Inflammatory macrophage treated with lipopolysaccharide for 4 hours (primary cell): ENCODE measurements at places on chromosomes 6 and 20.
A peak's percentile ranks its signal among the peaks of the same experiment; 100 is the strongest.

GRCh38 chr6:155188707-155189496 lies 74.9 kb upstream of the CLDN20 start:
- DNase-seq, result peak; percentile 80

GRCh38 chr6:70124882-70125545 lies 177.9 kb downstream of the COL9A1 start:
- DNase-seq, result no peak

GRCh38 chr20:4728120-4728760 lies 6.5 kb downstream of the PRND start:
- peak; percentile 16 for DNase-seq

DNA sequence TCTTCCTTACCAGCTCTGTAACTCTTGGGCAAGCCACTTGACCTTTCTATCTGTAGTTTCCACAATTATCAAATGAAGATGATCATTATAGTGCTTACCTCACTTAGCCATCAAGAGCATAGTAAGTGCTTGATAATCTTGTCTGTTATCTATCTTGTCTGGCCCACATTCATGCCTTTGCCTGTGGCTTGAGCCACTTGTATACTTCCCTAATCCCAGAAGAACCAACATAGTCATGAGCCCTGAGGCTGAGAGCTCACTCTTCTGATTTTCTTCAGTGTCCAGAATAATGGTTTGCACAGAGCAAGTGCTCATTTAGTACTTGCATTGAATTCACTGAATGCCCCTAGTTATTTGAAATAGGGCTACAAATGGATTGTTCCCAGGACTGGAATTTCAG lies 108.2 kb downstream of the SASH1 start:
- no peak for DNase-seq

- DNase-seq, result peak; percentile 71
Measured at GRCh38 chr6:146913842-146914488, 290.3 kb upstream of the STXBP5 start.

GRCh38 chr6:10463040-10463439 lies 48.2 kb upstream of the TFAP2A start:
- DNase-seq, result no peak

DNA sequence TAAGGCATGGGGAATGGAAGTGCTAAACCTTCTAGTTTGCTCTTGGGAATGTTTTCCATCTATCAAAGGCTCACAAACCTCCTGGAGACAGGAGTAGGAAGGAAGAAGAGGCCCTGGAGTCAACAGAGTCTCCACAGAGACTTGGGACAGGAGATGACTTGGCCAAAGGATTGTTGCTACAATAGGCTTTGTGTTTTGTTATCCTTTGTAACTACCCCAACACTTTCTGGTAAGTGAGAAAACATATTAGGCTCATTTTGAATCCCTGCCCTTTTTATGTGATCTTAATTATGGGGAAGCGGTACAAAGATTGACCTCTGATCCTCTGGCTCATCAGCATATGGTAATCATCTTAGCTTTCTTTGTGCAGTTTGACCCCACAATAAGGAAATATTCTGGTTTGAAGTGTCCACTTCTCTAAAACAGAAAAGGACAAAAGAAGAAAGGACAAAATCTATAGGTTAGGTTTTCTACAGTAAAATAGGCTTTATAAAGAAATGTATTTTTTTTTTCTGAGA lies 24.1 kb upstream of the GTF3C6 start:
- peak; percentile 30 for DNase-seq

- peak; percentile 96 for DNase-seq
Measured at GRCh38 chr6:36853325-36853724, 14.1 kb upstream of the CPNE5 start.

GRCh38 chr6:168703990-168704389 lies 263.0 kb downstream of the SMOC2 start:
- DNase-seq, result no peak

DNA sequence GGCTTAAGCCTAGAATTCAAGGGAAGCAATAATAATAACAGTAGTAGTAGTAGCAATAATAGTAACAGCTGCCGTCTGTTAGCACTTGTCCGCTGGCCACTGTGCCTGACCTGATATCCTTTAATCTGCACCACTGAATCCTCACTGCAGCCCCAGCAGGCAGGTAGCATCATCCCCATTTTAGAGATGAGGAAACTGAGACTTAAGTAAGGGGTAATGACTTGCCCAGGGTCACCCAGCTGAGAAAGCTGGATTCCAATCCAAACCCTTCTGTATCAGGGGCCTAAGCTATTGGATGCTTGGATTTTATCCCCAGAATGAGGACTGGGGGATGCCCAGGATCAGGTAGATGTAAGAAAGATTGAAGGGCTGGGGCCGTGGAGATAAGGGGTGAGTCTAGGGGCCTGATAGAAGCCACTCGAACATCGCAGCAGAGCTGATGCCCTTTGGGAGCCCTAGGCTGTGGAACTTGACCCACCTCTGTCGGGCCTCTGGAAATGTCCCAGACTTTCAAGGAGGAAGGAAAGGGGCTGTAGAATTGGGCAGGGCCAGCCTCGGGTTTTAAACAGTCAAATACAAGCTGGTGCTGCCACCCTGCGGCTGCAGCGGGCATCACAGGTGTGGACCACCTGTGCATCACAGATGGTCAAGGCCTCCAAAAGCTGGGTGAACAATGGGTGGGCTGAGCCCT lies 102.1 kb upstream of the MYL9 start:
- peak; percentile 55 for DNase-seq

GRCh38 chr6:6414931-6415330 lies 94.5 kb upstream of the F13A1 start:
- DNase-seq, result peak; percentile 75

GRCh38 chr20:47205577-47206123 lies 150.8 kb downstream of the ZMYND8 start:
- DNase-seq, result peak; percentile 27

DNA sequence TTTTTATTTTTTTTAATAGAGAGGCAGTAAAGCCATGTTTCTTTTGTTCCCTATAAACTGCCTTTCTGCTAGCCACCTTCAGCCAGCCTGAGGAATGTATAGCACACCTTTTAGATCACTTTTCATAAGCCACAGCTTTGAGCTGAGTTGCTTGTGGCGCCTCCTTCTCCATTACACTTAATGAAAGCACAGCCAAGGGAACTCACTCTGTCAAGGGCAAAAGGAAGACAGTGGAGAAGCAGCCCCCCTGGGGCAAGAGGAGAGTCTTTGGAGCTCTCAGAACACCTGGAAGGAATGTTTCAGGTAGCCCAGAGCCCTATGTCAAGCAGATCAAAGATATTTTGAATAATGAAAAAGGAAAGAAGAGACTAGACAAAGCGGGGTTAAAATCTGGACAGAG lies 235.1 kb downstream of the CLIC5 start:
- no peak for DNase-seq

GRCh38 chr6:33170176-33171015 lies 21.9 kb downstream of the COL11A2 start:
- no peak for DNase-seq

DNA sequence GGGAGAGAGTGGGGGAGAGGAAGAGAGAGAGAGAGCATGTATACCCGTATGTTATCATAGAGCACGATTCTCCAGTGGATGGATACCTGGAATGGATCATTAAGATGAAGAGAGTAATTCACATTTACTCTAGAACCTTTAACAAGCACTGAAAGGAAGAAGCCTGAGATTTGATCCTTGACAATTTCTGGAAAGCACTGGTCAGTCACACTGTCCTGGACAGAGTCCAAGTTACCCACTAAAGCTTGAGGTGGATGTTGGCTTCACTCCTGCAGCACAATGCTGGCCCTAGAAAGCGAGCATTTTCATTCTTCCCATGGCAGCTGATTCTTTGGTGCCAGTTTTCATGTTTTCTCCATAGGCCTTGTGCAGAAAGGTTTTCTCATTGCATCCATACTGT lies 25.6 kb downstream of the NFYA start:
- DNase-seq, result no peak

GRCh38 chr6:170143401-170144150 lies 147.3 kb downstream of the DLL1 start:
- peak; percentile 36 for DNase-seq

DNA sequence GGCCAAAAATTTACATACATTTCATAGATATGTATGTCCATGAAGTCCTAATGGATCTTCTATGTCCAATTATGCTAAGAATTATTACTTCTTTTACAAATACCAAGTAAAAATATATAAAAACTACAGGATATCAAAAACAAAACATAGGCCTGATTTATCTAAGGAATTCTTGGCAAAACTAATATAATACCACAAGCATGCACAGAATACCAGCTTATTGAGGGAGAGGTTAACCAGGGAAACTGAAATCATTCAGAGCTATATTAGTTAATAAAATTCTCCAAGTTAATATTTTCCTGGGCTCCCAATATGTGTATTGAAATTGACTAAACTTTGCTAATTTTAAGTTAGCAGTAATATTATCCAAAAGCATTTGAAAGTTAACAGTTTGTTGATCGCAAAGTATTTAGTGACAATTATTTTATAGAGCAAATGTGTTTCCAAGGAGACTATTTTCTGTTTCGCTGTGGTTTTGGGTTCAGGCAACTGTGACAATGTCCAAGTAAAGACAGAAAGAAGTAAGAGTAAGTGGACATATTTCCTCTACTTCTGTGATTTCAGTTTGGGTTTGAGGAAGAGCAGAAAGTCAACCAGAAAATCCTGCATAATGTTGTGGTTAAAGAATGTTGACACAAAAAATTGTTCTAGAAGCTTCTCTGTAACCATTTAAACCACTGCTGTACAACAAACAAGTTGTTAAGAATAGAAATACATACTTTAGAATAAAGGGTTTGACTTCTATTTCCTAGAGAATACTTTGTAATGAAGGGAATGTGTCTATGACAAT lies 167.4 kb downstream of the COL21A1 start:
- DNase-seq, result no peak

DNA sequence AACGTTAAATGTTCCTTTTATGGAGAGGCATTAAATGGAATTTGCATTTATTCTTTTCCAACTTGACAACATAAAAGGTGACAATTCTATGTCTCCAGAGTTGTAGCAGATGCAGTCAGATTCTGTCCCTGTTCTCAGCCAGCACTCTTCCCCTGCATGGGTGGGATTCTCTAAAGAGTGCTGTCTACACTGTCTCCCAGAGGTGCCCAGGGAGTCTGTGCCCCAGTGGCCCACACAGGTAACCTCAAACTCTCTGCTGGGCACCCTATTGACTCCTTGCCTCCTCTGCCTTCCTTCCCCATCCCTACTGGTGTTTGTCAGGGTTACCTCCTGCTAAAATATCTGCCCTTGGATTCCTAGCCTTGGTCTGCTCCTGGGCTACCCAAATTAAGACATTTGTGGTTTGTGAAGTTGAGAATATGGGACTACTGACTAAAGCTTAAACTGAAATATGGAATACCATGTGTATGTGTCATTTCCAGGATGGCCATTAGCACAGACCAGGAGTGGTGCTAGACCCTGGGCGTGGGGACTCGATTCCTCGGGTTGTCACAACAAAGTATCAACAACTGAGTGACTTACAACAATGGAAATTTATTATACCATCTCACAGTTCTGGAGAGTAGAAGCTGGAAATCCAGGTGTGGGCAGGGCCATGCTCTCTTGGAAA lies 284.7 kb downstream of the CDH26 start:
- DNase-seq, result no peak

GRCh38 chr6:56955171-56956155 lies 556 bp downstream of the BEND6 start:
- DNase-seq, result peak; percentile 79

- DNase-seq, result peak; percentile 79
Measured at GRCh38 chr20:53934421-53935343, 135.7 kb downstream of the BCAS1 start.

- DNase-seq, result no peak
Measured at GRCh38 chr20:61053889-61054288, 198.2 kb upstream of the CDH4 start.

DNA sequence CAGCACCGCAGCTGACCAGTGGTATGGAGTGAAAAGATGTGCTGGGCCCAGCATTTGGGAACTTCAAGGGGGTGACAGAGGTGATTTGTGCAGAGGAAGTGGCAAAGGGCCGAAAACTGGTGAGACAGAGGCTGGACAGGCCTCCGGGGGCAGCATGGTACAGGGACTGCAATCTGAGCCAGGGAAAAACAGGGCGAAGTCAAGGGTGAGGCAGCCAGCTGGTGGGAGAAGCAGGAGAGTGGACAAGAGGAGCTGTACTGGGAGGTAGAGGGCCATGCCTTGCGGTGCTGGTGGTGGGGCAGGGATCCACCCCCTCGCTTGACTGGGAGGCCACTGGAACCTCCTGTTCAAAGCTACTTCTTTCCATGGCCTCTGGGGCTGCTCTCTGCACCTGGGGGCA lies 7.3 kb upstream of the GFRA4 start:
- DNase-seq, result no peak

DNA sequence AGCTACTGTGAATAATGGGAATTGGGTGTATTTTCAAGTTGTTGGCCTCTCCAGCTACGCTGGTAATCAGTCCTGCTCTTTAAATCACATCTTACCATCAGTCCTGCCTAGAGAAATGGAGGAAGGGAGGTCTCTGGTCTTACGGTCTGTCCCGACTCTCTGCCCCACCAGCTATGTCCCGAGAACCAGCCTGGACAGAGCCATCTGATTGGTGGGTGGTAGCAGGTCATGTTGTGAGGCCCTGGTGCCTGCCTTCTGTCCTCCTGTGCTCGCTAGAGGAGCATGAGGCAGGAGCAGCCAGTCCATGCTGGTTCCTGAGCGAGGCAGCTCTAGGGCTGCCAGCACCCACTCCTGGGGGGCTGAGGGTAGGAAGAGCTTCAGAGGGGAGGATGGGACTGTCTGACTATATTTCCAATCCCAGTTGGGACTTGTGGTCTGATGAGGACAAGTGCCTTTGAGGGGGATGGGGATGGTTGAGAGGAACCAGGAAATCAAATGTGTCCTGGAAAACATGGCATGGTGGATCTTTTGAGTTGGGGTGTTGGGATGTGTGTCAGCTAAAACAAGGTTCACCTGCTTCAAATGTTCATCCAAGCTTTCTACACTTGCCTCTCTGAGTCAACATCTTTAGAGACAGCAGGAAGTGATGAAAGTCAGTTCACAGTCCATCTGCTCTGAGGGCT lies 33.0 kb downstream of the SYNJ2 start:
- no peak for DNase-seq

DNA sequence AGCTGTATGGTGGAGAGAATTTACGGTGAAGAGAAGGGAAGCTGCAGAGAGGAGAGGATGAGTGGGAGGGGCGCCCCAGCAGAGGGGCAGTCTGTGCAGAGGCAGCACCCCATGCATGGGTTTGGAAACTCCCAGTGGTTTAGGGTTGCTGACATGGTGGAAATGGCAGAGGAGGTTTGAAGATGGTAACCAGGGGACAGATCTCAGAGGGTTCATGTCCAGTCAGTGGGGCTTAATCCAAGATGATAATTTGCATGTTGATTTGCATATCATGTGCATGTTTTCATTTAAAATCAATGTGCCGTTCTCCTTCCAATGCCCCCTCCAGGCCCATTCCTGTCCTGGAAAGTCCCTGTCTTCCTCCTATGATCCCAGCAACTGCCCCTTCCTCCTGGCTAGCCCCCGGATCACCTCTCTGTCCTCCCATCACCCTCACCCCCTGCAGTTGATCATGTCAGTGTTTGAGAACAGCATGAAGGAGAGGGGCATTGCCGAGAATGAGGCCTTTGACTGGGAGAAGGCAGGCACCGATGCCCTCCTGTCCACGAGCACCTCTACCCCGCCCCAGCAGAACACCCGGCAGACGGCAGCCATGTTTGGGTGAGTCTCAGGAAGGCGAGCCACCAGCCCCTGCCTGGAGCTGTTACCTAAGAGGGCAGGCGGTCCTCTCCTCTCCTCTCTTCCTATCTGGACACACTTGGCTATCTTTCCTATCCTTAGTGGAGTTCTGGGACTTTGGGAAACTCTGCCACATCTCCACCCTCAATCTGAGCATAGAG lies 14.3 kb downstream of the TTBK1 start:
- peak; percentile 21 for DNase-seq
